Keratinocyte (primary cell): ENCODE measurements at places on chromosomes 11 and 22.

DNA sequence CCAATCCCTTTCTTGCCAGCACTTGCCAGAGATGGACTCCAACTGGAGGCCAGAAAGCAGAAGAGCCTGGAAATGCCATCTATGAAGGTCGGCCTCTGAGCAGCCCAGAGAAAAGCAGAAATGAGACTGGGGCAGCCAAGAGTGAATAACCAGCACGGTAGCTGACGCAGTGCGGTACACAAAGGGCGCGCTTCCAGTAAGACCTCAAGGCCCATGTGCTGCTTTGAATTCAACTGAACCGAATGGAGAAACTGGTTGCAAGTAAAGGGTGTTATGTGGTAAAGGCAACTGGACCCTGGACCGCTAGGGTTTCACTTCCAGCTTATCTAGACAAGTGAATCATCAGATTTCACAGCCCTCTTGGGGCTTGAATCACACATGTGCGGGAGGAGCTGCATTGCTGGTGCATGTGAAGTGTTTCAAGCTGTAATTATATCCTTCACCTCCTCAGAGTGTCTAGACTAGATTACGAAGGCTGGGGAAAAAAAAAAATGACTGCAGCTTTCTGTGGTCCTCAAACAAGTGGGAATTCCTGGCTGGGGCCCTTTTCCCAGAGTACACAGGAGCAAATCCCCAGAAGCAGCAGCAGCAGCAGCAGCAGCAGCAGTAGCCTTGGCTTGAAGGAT, 128.9 kb downstream of the CCDC34 start:
- no peak for DNase-seq
- no peaks in the 10 kb centered on the region for H3K4me1 ChIP-seq
- H3K27ac ChIP-seq = no peak overlapping the region
- H3K36me3 ChIP-seq = no peaks in the 10 kb centered on the region
- H3K27me3 ChIP-seq = no peaks in the 10 kb centered on the region
- H3K4me3 ChIP-seq = no peak overlapping the region

- H3K27ac ChIP-seq = no peak overlapping the region
- DNase-seq = no peak
- H3K36me3 ChIP-seq = peaks cover 19% of the 10 kb centered on the region
Measured at GRCh38 chr22:42151924-42152635, 21.5 kb upstream of the CYP2D6 start.

GRCh38 chr11:62933750-62934495, 12.8 kb upstream of the CHRM1 start:
- H3K4me1 ChIP-seq = no peaks in the 10 kb centered on the region
- peaks cover 10% of the 10 kb centered on the region for H3K27me3 ChIP-seq
- no peak for DNase-seq
- no peak overlapping the region for H3K27ac ChIP-seq
- no peaks in the 10 kb centered on the region for H3K36me3 ChIP-seq

DNA sequence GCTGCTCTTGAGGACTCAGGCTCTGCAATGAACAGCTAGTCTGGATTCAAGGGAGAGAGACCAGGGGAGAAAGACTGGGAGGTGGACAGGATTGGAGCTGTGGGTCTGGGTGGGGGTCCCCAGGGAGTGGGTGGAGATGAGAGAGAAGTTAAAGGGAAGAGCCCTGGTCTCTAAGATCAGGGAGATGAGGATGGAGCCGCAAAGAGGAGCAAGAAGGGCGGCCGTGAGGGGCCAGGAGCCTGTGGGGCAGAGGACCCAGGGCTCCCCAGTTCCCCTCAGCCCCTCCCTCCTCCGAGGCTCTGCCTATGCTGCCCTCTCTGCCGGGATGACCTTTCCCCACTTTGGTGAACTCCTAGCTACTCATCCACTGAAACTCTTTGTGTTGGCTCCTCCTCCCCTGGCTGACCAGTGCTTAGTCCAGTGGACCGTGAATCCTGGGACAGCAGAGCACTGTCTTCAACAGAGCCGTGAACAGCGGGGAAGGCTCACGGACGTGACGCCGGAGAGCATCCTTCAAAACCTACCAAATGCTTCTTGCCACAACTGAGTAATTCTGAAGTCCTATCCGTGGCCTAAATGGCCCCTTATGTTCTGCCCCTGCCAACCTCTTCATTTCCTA, 16.4 kb upstream of the RFPL3 start:
- no peak for DNase-seq
- no peaks in the 10 kb centered on the region for H3K4me1 ChIP-seq
- H3K27ac ChIP-seq = no peak overlapping the region
- no peaks in the 10 kb centered on the region for H3K36me3 ChIP-seq
- H3K27me3 ChIP-seq = peaks cover 5% of the 10 kb centered on the region

DNA sequence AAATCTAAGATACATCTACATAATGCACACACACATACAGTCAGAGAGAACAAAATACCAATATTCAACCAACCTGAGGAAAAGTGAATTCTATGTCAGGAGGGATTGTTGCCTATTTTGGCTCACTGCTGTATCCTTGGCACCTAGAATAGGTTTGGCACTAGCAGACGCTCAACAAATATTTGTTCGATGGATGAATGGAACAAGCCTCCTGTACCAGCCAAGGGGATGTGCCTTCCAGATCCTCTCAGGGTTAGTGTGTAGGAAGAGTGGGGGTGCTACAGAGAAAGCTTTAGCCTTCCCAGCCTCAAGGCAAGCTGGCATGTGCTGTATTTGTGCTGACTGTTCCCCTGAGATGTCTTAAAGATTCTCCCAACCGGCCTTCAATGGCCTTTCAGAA, 23.3 kb upstream of the POU2AF1 start:
- no peak overlapping the region for H3K4me3 ChIP-seq
- H3K27me3 ChIP-seq = peaks cover 2% of the 10 kb centered on the region
- no peak for DNase-seq
- no peaks in the 10 kb centered on the region for H3K36me3 ChIP-seq
- no peaks in the 10 kb centered on the region for H3K4me1 ChIP-seq
- H3K27ac ChIP-seq = no peak overlapping the region

DNA sequence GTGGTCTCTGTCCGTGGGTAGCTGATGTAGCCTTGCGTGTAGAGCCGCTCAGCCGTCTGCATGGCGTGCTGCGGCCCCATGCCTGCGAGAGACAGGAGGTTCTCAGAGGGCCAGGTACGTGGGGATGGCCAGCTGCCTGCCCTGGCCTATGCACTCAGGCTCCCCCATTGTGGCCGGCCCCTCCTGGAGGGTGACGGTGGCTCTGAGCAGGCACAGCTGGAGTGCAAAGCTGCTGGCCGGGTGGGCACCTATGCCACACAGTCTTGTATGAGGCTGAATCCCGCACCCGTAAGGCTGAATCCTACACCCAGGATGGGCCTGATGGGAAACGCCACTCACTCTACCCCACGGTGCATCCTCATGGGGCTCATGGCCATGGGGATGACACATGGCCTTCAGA, 11.6 kb upstream of the PPM1F start:
- no peak overlapping the region for H3K4me3 ChIP-seq
- no peaks in the 10 kb centered on the region for H3K4me1 ChIP-seq
- no peak overlapping the region for H3K27ac ChIP-seq
- no peaks in the 10 kb centered on the region for H3K27me3 ChIP-seq
- H3K36me3 ChIP-seq = peaks cover 50% of the 10 kb centered on the region
- no peak for DNase-seq

DNA sequence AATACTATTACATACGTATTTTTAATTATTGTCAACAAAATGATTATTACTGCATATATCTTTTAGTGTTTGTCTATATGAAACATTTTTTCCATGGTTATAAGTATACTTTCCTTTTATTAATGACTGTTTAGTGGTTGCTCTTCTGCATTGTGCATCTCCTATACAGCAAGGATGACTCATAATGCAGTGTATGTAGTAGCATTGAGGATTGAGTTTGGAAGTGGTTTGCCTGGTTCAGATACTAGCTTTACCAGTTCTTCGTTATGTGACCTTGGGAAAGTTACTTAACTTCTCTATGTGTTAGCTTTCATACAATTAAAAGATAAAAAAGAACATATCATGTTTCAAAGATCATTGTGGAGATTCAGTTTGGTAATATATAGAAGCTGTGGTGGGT, 44.1 kb downstream of the CHORDC1 start:
- no peaks in the 10 kb centered on the region for H3K27me3 ChIP-seq
- no peaks in the 10 kb centered on the region for H3K36me3 ChIP-seq
- no peak overlapping the region for H3K27ac ChIP-seq
- DNase-seq = no peak
- no peak overlapping the region for H3K4me3 ChIP-seq
- H3K4me1 ChIP-seq = no peaks in the 10 kb centered on the region

GRCh38 chr11:126256216-126256615, 12.5 kb downstream of the SRPRA start:
- H3K27me3 ChIP-seq = no peaks in the 10 kb centered on the region
- no peak overlapping the region for H3K4me3 ChIP-seq
- DNase-seq = no peak

GRCh38 chr11:119539583-119539982, 116.6 kb upstream of the THY1 start:
- H3K27me3 ChIP-seq = peaks cover 17% of the 10 kb centered on the region
- DNase-seq = no peak
- no peak overlapping the region for H3K4me3 ChIP-seq
- H3K4me1 ChIP-seq = no peaks in the 10 kb centered on the region

- peaks cover 14% of the 10 kb centered on the region for H3K4me1 ChIP-seq
- no peaks in the 10 kb centered on the region for H3K36me3 ChIP-seq
- no peak overlapping the region for H3K27ac ChIP-seq
- no peak overlapping the region for H3K4me3 ChIP-seq
Measured at GRCh38 chr11:72832301-72833082, 18.3 kb downstream of the ATG16L2 start.

DNA sequence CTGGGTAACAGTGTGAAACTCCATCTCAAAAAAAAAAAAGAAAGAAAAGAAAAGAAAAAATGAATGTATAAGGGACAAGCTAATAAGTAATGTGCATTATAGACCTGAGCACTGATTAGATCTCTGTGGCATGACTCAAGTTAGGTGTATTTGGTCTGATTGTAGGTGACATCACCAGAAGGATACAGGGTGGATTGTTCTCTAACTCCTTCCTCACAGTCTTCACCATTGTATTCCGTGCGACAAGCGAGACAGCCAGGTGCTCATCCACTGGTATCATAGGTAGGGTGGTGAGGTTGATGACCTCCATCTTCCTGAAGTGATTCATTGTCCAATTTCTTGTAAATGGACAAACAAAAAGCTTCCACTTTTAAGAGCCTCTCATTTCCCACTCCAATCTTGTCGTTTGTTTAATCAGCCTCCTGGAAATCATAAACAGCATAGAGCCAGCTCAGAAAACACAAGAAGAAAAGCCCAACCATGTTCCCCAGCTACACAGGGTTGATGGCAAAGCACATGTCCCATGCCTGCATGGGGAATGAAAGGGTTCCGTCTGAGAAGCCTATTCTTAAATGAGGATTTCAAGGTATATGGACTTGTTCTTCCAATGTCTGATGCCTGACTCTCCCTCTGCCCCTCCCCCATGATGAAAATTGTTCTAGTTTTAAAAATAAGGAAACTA, 6.2 kb downstream of the FAM227A start:
- H3K27me3 ChIP-seq = no peaks in the 10 kb centered on the region
- H3K27ac ChIP-seq = no peak overlapping the region
- peaks cover 11% of the 10 kb centered on the region for H3K4me1 ChIP-seq

GRCh38 chr11:35496416-35496815, 29.0 kb downstream of the PAMR1 start:
- no peaks in the 10 kb centered on the region for H3K36me3 ChIP-seq
- no peak for DNase-seq
- H3K4me1 ChIP-seq = no peaks in the 10 kb centered on the region

DNA sequence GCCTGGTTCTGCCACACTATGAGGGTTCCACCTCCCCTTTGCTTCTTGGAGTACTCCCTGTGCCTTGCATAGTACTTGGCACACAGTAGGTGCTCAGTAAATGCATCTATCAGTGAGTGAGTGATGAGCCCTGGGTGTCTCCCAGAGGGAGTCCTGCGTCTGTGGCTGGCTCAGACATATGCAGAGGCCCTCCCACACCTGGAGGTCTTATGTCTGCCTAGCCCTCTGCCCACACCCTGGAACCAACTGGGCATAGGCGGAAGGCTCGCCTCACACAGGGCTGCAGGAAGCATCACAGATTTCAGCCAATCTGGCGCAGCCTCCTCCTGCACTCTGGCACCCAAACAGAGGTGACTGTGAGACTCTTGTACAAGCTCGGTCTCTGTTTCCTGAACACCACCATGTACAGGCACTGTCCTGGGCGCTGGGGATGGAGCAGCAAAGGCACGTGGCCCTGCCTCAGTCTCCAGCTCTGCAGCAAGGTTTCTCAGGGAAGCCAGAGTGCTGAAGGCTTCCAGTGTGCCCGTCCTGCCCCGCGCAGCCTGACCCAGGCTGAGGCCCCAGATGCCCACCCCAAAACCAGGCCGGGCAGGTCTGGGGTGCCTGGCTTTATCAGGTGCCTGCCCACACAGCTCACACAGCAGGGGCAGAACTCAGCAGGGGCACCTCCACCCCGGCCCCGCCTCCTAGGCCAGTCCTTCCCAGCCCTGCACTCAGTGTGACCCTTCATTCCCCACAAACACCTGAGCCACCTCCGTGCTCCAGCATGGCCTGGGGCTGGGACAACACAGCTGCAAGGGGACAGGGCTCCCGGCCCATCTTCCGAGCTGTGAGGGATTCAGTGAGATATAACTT, 26.7 kb downstream of the FLRT1 start:
- no peaks in the 10 kb centered on the region for H3K36me3 ChIP-seq
- no peak overlapping the region for H3K4me3 ChIP-seq
- peaks cover 19% of the 10 kb centered on the region for H3K27me3 ChIP-seq
- no peak overlapping the region for H3K27ac ChIP-seq
- H3K4me1 ChIP-seq = no peaks in the 10 kb centered on the region

- H3K4me3 ChIP-seq = no peak overlapping the region
- no peaks in the 10 kb centered on the region for H3K27me3 ChIP-seq
- no peak overlapping the region for H3K27ac ChIP-seq
- DNase-seq = no peak
- H3K36me3 ChIP-seq = peaks cover 18% of the 10 kb centered on the region
Measured at GRCh38 chr11:62614275-62614674, 1.2 kb downstream of the ROM1 start.

GRCh38 chr22:37177221-37177620, 10.8 kb downstream of the C1QTNF6 start:
- H3K36me3 ChIP-seq = peaks cover 6% of the 10 kb centered on the region
- H3K4me1 ChIP-seq = peaks cover 14% of the 10 kb centered on the region
- no peak for DNase-seq

DNA sequence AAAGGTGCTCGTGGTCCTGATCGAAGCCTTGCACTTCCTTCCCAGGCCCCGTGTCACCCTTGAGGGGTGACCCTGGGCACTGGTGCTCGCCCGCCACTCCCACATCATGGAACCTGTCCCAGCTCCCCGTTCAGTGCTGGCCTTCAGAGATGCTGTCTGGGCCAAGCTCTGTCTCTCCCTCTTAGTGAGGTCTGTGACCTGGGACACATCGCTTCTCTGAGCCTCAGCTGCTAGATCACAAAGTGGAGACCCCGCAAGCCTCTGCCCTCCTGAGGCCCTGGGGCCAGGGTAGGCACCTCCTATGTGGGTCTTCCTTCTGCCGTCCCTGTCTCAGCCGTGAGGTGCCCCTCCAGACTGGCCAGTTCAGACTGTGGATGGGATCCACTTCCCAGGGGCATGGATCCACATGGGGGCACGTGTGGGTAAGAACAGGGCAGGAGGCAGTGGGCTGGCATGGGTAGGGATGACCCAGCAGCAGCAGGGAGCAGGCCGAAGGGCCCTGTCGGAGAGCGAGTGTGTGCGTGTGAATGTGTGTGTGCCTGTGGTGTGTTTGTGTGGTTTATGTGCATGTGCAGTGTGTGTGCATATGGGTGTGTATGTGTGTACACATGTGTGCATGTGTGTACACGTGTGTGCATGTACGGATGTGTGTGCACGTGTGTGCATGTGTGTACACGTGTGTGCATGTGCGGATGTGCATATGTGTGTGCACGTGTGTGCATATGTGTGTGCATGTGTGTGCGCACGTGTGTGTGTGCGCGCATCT, 1073.7 kb downstream of the BRD1 start:
- no peaks in the 10 kb centered on the region for H3K27me3 ChIP-seq
- DNase-seq = no peak
- no peak overlapping the region for H3K4me3 ChIP-seq
- H3K36me3 ChIP-seq = no peaks in the 10 kb centered on the region
- no peak overlapping the region for H3K27ac ChIP-seq
